ENCODE measurements at places on chromosomes 5 and 9. TPM values are rescaled to one million over a fixed set of nuclear protein-coding genes. Genes with fewer than 3 reads are reported as not detected.

- no peak for DNase-seq
Observed at GRCh38 chr9:31606678-31607077, 777.8 kb upstream of the ACO1 start.

DNA sequence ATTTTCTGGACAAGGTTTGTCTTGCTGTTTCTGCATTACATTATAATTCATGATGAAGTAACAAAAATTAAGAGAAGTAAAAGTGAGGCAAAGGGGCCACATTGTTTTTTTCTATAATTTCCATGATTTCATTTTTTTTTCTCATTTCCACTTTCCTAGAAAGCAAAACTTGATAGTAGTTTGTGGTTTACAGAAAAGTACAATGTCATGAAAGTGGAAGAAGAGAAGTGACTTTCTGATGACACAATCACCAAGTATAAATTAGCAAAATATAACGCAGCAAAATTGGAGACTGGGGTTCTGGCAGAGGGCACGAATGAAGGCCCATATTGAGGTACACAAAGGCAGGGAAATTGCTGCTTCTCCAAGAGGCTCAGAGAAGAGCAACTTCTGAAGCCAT, 5.0 kb upstream of the IFNA14 start:
- DNase-seq = no peak

GRCh38 chr5:149610589-149611255, 29.4 kb downstream of the ARHGEF37 start:
- DNase-seq = no peak

- no peak for DNase-seq
Observed at GRCh38 chr5:132416306-132417009, 46.9 kb downstream of the SLC22A5 start.

- DNase-seq = no peak
Observed at GRCh38 chr9:136982232-136983051, at the start of gene LCNL1. Gene LCNL1, plus strand, starts transcription at chr9:136982993. Its CDS starts 594 bp downstream, at chr9:136983587.

- DNase-seq = no peak
Observed at GRCh38 chr9:69899491-69899890, 78.9 kb downstream of the CFAP95 start.

DNA sequence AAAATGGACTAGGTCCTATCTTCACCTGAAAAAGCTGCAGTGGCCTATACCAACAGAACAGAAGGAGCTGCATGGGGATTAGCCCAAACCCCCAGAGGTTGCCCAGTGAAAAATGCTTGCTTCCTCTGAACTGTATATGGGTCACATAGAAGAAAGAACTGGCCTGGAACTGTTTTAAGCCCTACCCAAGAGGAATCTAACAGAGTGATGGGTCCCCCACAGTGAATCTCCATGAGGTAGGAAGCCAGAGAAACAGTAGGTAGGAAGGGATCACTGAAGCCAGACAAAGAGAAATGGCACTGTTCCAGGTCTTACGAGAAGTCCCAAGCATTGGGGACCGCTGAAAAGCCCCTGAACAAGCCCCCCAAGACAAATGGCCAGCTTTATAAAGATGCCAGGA, 28.8 kb upstream of the TRIM32 start:
- DNase-seq = no peak

GRCh38 chr5:126998895-126999570, 31.3 kb downstream of the MARCHF3 start:
- no peak for DNase-seq

- no peak for DNase-seq
Observed at GRCh38 chr5:9279774-9280173, 266.1 kb downstream of the SEMA5A start.

Gene SPAAR
- not detected for total RNA-seq

Gene GPX8
- total RNA-seq = not detected

Gene SHOC1
- not detected for total RNA-seq
